ENCODE measurements at places on chromosomes 1 and 21. TPM values are rescaled to one million over a fixed set of nuclear protein-coding genes. Genes with fewer than 3 reads are reported as not detected.
A peak's percentile ranks its signal among the peaks of the same experiment; 100 is the strongest.

DNA sequence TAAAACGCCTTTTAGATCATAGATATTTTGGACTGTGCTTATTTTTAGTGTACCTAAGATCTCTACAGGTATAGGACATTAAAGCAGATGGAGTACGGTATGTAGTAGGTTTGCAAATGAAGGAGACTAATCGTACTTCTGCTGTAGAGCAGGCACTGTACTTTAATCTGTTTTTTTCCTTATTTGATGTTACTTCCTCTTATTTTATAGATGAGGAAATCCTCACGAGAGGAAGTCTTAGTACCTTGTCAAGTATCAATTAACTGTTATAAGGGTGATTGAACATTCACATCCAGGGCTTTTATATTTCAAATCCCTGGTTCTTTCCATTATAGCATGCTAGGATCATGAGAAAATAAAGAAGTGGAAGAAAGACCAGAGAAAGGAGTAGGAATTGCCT is 41.1 kb downstream of the CACHD1 start:
- DNase-seq = no peak

The MR1 gene
- total RNA-seq = 35.3 TPM

- DNase-seq = no peak
Observed at GRCh38 chr1:63429281-63429680, 61.9 kb downstream of the ALG6 start.

The OVAAL gene
- not detected for total RNA-seq

GRCh38 chr1:98556521-98557158 is 104.9 kb upstream of the SNX7 start:
- no peak for DNase-seq

The TRABD2B gene
- not detected for total RNA-seq

DNA sequence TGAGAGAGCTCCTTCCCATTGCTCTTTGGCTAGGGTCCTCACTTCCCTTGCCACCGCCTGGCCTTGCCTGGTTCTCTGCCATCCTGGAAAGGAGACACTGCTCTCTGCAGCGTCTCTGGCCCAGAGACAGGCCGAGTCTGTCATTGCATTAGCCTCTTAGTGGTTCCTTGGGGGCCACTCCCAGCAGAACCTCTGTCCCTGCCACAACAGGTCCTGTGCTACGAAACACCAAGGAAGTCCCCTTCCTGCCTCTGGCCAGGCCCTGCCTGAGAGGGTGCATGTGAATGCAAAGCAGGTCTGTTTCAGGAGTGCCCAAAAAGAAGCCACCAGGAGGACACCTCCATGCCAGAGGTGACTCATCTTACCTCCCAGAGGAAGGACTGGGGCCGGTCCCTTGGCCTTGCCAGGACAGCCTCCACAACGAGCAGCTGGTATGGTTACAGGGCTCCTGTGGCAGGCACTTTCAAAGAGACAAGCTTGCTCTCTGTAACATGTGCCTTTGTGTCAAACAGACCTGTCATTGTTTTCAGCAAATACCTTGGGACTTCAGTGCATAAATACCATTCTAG is 59.6 kb downstream of the VPS26C start:
- DNase-seq = no peak

The SPRR3 gene
- not detected for total RNA-seq

GRCh38 chr1:182617014-182617429 is 12.8 kb upstream of the RGS16 start:
- no peak for DNase-seq

GRCh38 chr1:16138772-16139221 is 17.1 kb downstream of the EPHA2 start:
- no peak for DNase-seq

DNA sequence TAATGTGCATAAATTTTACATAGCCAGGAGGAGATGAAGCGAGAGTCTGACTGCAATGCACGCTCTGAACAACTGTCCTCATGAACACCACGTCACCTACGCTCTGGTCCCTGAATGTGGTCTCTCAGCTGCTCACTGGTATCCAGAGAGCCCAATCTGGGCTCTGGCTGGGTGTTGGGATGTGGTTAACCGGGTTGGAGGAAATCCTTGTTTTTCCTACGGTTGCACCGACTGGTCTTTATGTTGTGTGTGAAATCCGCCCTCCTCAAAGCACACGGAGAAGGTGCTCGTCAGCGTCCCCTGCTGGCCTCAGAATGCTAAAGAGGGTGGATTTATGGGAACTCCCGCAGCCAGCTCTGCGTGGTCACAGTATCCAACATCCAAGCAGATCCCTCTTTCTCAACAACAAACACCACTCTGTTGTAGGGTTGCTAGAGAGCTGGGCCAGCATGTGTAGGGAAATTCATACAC is 51.8 kb upstream of the FAM89A start:
- peak; percentile 65 for DNase-seq

The TDRKH gene
- total RNA-seq = 6.3 TPM

The DENND2D gene
- 297 TPM for total RNA-seq

The CACNA1E gene
- 0.40 TPM for total RNA-seq

The RGS8 gene
- not detected for total RNA-seq

The GJA5 gene
- not detected for total RNA-seq

The ACTA1 gene
- not detected for total RNA-seq

The AKR7A3 gene
- 1.1 TPM for total RNA-seq

DNA sequence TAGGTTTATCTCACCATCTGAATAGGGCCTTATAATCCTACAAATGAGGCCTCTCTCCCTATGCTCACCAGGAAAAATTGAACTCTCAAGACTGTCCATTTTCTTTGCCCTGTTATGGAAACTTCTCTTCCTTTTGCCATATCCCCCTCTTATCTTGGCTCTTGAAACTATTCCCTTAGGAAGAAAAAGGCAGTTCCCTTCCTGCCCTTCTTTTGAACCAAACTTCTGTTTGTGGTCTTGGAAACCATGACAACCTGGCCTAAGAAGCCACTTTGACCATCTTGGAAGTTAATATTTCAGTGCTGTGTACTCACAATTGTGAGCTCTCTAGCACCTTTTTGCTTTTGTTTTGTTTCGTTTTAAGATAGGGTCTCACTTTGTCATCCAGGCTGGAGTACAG is 40.0 kb downstream of the ATP2B4 start:
- DNase-seq = no peak

The GOLPH3L gene
- total RNA-seq = 6.2 TPM

- no peak for DNase-seq
Observed at GRCh38 chr1:162040657-162041056, 17.0 kb upstream of the OLFML2B start.

The S100A1 gene
- not detected for total RNA-seq

DNA sequence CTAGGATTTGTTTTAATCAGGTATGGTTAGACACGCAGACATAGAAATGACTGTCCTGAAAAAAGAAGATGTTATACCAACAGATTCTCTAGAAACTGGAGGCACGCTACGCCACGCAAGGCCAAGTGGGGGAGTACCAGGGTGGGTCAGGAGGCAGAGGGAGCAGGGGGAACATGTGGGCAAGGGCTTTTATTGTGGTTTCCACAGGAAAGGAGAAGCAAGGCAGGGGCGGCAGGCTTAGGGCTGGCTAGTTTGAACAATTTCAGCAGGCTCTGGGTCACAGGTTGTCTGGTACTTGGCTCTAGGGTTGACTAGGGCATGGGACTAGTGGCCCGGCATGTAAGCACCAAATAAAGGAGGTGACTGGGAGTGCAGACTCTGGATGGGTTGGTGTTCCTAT is 7.2 kb downstream of the MTARC2 start:
- no peak for DNase-seq

- no peak for DNase-seq
Observed at GRCh38 chr1:31249854-31250253, 10.2 kb upstream of the NKAIN1 start.

DNA sequence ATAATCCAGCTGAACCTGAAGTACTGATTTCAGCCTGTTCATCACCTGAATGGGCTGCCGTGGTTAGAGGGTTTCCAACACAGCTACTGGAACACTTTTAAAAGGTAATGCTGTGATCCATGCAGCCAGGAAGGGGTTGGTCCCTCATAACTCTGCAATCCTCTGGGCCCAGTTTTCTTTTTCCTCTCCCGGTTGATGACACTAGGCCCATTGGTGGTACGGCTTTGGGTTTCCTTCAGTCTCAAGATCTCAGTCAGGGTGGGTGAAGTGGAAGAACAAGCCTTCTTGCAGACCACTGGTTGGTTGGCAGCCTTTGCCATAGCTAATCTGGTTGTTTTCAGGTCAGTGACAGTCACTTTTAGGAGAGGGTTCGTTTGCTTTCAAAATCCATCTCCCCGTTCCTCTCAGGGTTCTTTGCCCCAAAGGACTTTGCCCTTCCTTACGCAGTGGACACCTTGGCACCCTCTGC is 502 bp upstream of the SLC35A3 start:
- DNase-seq = no peak

GRCh38 chr21:15433091-15433490 is 296.7 kb upstream of the USP25 start:
- DNase-seq = no peak

DNA sequence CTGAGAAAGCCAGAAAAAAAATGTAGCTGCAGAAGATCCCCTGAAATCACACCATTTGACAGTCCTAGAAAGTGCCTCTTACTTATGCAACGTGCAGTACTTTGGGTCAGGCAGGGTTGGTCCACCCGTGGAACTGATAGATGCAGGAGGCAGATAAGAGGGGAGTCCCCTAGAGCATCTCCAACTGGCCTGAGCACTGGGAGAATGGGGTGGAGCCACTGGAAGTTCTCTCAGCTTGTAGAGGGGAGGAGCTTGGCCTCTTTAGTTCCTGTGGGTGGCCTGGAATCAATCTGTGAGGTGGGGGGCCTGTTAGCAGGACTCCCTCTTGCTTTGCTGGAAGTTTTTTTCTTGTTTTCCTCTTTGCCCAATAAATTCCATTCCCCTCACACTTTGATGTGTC is 335.7 kb upstream of the NCAM2 start:
- DNase-seq = no peak

DNA sequence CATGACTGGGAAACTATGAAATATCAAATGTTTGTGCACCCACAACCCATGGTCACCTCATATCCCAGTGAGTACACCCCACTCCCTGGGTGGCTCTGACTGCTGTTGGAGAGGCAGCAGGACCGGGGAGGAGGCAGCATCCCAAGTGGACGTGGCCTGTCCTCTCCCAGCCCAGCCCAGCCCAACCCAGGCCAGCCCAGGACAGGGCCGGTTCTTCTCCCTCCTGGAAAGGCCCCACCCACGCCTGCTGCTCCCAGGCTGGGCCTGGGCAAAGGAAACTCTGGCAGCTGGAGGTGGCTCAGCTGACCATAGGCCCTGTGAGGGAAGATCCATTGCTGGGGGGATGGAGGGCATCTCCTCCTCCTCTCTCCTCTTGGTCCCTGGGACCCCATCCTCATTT is 19.1 kb downstream of the MATN1 start:
- DNase-seq = no peak

All from natural killer cell (primary cell).